ENCODE measurements at places on chromosomes 12 and 14.

DNA sequence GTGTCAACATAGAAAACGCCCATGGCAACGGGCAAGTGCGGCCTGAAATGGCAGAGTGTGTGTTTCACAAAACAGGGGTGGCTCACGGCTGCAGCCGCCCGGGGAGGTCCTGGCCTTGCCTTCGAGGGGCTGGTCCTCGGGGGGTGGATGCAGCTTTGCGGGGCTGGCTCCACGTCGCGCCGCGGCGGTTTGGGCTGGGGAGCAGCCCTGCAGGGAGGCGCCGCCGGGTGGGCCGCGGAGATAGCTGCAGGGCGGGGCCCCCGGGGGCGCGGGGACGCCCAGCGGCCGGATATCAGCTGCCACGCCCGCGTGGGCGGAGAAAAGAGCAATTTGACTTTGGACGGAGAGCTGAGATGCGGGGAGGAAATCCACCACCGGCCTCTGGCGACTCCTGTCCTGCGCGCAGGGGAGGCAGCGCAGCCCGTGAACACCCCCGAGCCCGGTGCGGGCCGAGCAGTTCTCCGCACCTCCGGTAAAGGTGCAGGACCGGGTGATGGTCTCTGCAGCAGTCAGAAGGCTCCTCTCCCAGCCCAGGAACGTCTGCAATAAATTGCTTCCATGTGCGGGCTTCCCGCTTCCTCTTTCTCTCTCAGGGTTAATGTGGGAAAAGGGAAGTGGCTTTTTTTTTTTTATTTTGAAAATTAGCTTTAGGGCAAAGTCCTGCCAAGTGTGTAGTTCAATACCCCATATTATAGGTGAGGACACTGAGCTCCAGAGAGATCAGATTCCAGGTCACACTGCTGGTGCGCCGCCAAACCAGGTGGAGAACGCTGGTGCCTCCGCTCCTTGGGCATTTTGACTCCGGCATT lies 110.5 kb downstream of the ARF6 start:
- H3K36me3 ChIP-seq = no peaks in the 10 kb centered on the region
- H3K4me1 ChIP-seq = peaks cover 50% of the 10 kb centered on the region
- H3K27ac ChIP-seq = no peak overlapping the region

GRCh38 chr14:101286271-101287018 lies 274.9 kb upstream of the DIO3 start:
- DNase-seq = no peak
- H3K4me1 ChIP-seq = no peaks in the 10 kb centered on the region
- H3K27me3 ChIP-seq = peaks cover 21% of the 10 kb centered on the region
- no peak overlapping the region for H3K4me3 ChIP-seq

- H3K27me3 ChIP-seq = no peaks in the 10 kb centered on the region
- no peak overlapping the region for H3K4me3 ChIP-seq
- H3K36me3 ChIP-seq = no peaks in the 10 kb centered on the region
These were observed 35.4 kb upstream of the DIO3 start for GRCh38 chr14:101525640-101526527.

- H3K4me1 ChIP-seq = peaks cover 5% of the 10 kb centered on the region
- H3K36me3 ChIP-seq = no peaks in the 10 kb centered on the region
- no peak overlapping the region for H3K4me3 ChIP-seq
These were observed 69.0 kb downstream of the TMEM116 start for GRCh38 chr12:111943929-111944328.

DNA sequence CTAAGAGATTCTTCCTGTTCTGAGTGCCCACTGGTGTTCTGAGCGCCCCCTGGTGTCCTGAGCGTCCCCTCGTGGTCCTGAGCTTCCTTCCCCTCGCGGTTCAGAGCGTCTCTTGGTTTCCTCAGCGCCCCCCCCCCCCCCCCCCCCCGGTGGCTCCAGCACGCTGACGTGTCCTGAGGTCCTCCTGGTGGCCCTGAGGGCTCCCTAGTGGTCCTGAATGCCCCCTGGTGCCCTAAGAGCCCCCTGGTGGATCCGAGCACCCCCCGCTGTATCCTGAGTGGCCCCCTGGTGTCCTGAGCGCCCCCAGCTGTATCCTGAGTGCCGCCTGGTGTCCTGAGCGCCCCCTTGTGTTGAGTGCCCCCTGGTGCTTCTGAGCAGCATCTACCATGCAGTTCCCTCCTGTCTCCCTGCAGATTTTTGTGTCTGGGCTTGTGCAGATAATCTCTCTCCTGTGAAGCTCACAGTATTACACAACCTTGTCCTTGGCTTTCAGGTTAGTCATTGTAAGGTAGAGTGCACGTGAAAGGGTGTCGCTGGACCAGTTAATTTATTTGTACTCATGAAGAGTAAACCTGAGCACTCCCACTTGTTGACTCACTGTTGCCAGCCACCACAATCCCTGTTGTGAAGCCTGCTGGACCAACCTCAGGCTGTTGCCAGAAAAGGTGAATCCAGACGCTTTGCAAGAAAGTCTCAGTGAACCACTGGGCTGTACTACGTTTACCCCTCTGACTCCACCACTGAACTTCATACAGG lies 1168.4 kb downstream of the TMEM121 start:
- H3K4me1 ChIP-seq = peaks cover 29% of the 10 kb centered on the region
- peak; percentile 52 for DNase-seq
- no peaks in the 10 kb centered on the region for H3K27me3 ChIP-seq
- H3K36me3 ChIP-seq = no peaks in the 10 kb centered on the region
- no peak overlapping the region for H3K4me3 ChIP-seq

DNA sequence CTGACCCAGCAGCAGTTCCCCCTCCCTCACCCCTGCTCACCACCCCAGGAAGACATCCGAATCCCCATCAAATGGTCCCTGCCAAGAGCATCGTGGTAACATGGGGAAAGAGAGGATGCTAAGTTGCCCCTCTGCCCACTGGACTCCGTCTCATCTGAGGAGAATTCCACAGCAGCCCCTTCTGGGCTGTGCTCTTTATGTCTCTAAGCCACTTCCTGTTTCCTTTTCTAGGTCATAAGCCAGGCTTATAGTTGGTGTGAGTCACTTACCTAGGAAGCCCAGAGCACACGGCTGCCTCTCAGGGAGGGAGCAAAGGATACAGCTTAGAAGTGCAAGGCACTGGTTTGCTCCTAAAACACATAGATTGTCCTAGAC lies 76.0 kb downstream of the VCPKMT start:
- H3K36me3 ChIP-seq = no peaks in the 10 kb centered on the region
- peak; percentile 66 for DNase-seq
- peaks cover 39% of the 10 kb centered on the region for H3K4me1 ChIP-seq
- no peaks in the 10 kb centered on the region for H3K27me3 ChIP-seq

- H3K4me3 ChIP-seq = no peak overlapping the region
- H3K36me3 ChIP-seq = no peaks in the 10 kb centered on the region
- no peak for DNase-seq
- H3K27ac ChIP-seq = no peak overlapping the region
- H3K27me3 ChIP-seq = no peaks in the 10 kb centered on the region
- no peaks in the 10 kb centered on the region for H3K4me1 ChIP-seq
These were observed 645.0 kb upstream of the NOVA1 start for GRCh38 chr14:27242874-27243273.

- no peak overlapping the region for H3K27ac ChIP-seq
- no peak overlapping the region for H3K4me3 ChIP-seq
- DNase-seq = no peak
- no peaks in the 10 kb centered on the region for H3K36me3 ChIP-seq
- no peaks in the 10 kb centered on the region for H3K4me1 ChIP-seq
These were observed 69.5 kb downstream of the TBC1D30 start for GRCh38 chr12:64893961-64894360.

- H3K36me3 ChIP-seq = no peaks in the 10 kb centered on the region
- H3K4me1 ChIP-seq = peaks cover 10% of the 10 kb centered on the region
- no peak for DNase-seq
- no peak overlapping the region for H3K4me3 ChIP-seq
These were observed 20.2 kb downstream of the CCDC38 start for GRCh38 chr12:95922231-95922630.

DNA sequence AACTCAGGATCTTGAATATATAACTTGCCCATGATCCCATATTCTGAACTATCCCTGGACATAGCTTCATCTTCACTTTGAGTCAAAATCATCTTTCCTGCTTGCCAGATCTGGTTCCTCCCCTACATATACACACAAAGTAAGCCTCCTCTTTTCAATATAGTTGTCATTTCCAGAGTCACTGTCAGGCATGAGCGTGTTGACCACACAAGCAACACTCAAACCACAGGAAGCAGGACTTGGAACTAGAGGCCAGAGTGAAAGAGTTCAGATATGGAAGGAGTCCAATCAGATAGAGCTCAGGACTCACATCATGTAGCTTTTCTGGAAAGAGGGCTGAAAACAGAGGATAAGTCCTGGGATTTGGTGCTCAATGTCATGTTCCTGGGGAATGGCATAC lies 1140.6 kb downstream of the BCL11B start:
- H3K4me3 ChIP-seq = no peak overlapping the region
- H3K27me3 ChIP-seq = no peaks in the 10 kb centered on the region
- no peaks in the 10 kb centered on the region for H3K36me3 ChIP-seq

DNA sequence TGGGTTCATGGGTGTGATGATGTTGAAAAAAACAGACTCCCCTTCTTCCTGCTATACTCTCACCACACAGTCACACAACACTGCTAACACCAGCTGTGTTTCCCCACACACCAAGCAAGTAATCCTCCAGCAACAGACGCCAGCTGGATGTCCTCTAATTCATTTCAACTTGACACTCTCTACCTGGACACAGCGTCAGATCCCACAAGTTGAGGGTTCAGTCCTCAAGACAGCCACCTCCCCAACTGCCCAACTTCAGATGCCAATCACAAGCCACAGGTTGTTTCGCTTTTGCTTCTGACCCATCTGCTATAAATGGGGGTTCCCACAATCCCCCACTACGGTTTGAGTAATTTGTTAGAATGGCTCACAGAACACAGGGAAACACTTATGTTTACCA lies 49.3 kb downstream of the TMEM30B start:
- no peak overlapping the region for H3K27ac ChIP-seq
- no peak for DNase-seq
- H3K27me3 ChIP-seq = peaks cover 18% of the 10 kb centered on the region
- H3K4me1 ChIP-seq = no peaks in the 10 kb centered on the region

- no peaks in the 10 kb centered on the region for H3K27me3 ChIP-seq
- DNase-seq = no peak
- no peaks in the 10 kb centered on the region for H3K4me1 ChIP-seq
- no peaks in the 10 kb centered on the region for H3K36me3 ChIP-seq
- no peak overlapping the region for H3K4me3 ChIP-seq
These were observed 8.4 kb upstream of the HHIPL1 start for GRCh38 chr14:99636487-99636886.

GRCh38 chr12:59850268-59850667 lies 254.4 kb downstream of the SLC16A7 start:
- no peak for DNase-seq
- H3K27me3 ChIP-seq = no peaks in the 10 kb centered on the region
- H3K36me3 ChIP-seq = no peaks in the 10 kb centered on the region
- H3K4me3 ChIP-seq = no peak overlapping the region

- no peak for DNase-seq
- H3K4me1 ChIP-seq = peaks cover 88% of the 10 kb centered on the region
- peak overlapping the region; percentile 89 for H3K27ac ChIP-seq
- H3K36me3 ChIP-seq = peaks cover 29% of the 10 kb centered on the region
- H3K4me3 ChIP-seq = peak overlapping the region; percentile 81
These were observed 665 bp downstream of the RHOF start for GRCh38 chr12:121792607-121793439.

DNA sequence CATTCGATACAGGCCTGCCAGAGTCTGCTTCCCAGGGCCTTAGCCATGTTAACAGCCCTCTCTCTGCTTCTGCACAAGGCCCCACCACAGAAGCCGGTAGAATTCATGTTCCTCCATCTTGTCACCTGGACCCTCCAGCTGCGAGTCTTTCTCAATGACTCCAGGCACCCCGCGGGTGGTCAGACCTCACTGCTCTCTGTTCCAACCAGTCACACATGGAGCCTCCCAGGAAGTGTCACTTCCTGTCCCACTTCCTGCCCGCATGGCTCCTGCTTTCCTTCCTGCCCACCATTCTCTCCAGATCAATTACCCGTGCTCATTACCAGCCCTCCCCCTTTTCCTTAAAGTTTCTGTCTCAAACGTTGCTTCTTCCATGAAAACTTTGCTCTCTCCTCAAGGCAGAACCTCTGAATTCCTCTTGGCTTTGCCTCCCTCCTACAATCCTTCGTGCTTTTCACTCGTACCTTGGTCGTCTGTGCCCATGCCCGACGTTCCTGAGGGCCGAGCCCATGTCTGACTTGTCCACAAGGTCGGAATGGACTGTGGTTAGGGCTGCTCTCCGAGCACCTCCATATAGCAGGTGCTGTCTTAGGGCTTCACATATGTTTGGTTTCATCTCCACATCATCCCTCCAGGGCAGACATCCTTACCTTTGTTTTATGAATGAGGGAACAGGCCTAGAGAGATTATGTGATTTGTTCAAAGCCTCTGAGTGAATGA lies 172.1 kb downstream of the TSPAN9 start:
- DNase-seq = peak; percentile 39
- H3K27ac ChIP-seq = no peak overlapping the region
- no peak overlapping the region for H3K4me3 ChIP-seq
- H3K36me3 ChIP-seq = no peaks in the 10 kb centered on the region

GRCh38 chr14:103538291-103539055 lies 9.5 kb downstream of the TRMT61A start:
- H3K36me3 ChIP-seq = peaks cover 26% of the 10 kb centered on the region
- no peak for DNase-seq
- no peaks in the 10 kb centered on the region for H3K27me3 ChIP-seq
- no peaks in the 10 kb centered on the region for H3K4me1 ChIP-seq

GRCh38 chr12:110637869-110638441 lies 24.0 kb downstream of the TCTN1 start:
- H3K4me3 ChIP-seq = no peak overlapping the region
- no peak overlapping the region for H3K27ac ChIP-seq
- H3K4me1 ChIP-seq = no peaks in the 10 kb centered on the region
- no peaks in the 10 kb centered on the region for H3K36me3 ChIP-seq
- no peak for DNase-seq

GRCh38 chr14:22556021-22556989 lies 32.7 kb downstream of the DAD1 start:
- DNase-seq = peak; percentile 99
- H3K36me3 ChIP-seq = no peaks in the 10 kb centered on the region
- peaks cover 34% of the 10 kb centered on the region for H3K27me3 ChIP-seq
- H3K27ac ChIP-seq = peak overlapping the region; percentile 92
- H3K4me3 ChIP-seq = peak overlapping the region; percentile 51

- H3K4me3 ChIP-seq = no peak overlapping the region
- no peaks in the 10 kb centered on the region for H3K27me3 ChIP-seq
- H3K36me3 ChIP-seq = no peaks in the 10 kb centered on the region
- H3K4me1 ChIP-seq = no peaks in the 10 kb centered on the region
These were observed 26.6 kb upstream of the ETV6 start for GRCh38 chr12:11622876-11623281.

DNA sequence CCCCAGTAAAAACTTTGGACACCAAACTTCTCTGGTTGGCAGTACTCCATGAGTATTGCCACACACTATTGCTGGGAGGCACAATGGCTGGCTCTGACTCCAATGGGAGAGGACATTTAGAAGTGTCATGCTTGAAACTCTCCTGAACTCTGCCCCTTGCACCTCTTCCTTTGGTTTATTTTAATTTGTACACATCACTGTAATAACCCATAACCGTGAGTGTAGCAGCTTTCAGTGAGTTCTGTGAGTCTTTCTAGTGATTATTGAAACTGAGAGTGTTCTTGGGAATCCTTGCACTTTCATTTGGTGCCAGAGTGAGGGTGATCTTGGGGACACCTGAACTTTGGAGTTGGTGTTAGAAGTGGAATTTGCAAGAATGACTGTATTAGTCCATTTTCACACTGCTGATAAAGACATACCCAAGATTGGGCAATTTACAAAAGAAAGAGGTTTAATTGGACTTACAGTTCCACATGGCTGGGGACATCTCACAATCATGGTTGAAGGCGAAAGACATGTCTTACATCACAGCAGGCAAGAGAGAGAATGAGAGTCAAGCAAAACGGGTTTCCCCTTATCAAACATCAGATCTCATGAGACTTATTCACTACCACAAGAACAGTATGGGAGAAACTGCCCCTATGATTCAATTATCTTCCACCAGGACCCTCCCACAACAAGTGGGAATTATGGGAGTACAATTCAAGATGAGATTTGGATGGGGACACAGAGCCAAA lies 41.3 kb upstream of the CEP83 start:
- no peaks in the 10 kb centered on the region for H3K36me3 ChIP-seq
- DNase-seq = no peak
- H3K27me3 ChIP-seq = no peaks in the 10 kb centered on the region
- H3K4me3 ChIP-seq = no peak overlapping the region
- no peak overlapping the region for H3K27ac ChIP-seq
